Activated T-helper 9 cell treated with anti-CD3 and anti-CD28 coated beads, Interleukin-2, amount 50 U/mL, for 16 hours (primary cell): ENCODE measurements at places on chromosomes 1 and 21.
A peak's percentile ranks its signal among the peaks of the same experiment; 100 is the strongest.

GRCh38 chr1:45723248-45723930 is 27.1 kb downstream of the IPP start:
- DNase-seq, result no peak

- no peak for DNase-seq
Measured at GRCh38 chr21:37118187-37118826, 45.3 kb downstream of the TTC3 start.

DNA sequence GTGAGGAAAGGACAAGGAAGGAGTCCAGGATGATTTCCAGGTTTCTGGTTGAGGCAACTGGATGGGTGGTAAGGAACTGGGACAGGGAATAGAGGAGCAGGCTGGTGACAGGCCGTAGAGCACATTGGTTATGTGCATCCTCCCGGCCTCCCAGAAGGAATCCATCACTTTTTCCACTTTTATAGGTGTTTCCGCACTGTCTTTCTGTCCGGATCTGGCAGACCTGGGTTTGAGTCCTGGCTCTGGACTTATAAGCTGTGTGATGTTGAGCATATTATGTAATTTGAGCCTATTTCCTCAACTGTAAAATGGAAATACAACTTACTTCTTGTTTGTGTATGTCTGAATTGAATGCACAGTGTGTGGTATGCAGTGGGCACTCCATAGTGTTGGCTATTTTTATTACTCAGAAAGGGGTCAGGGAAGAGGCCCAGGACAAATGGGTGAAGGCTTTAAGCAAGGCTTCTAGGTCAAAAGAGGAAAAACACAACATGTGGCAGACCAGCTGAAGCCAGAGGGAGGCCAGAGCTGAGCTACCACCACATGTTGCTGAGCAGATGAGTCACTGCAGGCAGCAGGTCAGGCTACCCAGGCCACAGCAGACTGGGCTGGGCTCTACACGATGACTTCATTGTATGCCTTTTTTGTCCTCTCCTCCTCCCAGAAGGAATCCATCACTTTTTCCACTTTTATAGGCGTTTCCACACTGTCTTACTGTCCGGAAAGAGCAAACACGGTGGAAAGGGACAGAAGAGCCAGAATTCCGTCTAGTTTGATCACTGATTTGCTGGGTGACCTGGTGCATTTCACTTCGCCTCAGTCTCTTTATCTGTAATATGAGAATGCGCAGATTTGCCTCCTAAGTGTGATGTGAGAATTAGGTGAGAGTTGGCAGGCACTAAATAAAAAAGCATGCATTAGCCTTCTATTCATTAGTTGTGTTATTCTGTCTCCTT is 791 bp upstream of the MAST2 start:
- DNase-seq, result no peak

- DNase-seq, result no peak
Measured at GRCh38 chr1:5375481-5375880, 616.7 kb downstream of the NPHP4 start.

- DNase-seq, result no peak
Measured at GRCh38 chr1:82153272-82153629, 352.5 kb downstream of the ADGRL2 start.

- no peak for DNase-seq
Measured at GRCh38 chr1:35574125-35574654, 1.1 kb downstream of the TFAP2E start.

DNA sequence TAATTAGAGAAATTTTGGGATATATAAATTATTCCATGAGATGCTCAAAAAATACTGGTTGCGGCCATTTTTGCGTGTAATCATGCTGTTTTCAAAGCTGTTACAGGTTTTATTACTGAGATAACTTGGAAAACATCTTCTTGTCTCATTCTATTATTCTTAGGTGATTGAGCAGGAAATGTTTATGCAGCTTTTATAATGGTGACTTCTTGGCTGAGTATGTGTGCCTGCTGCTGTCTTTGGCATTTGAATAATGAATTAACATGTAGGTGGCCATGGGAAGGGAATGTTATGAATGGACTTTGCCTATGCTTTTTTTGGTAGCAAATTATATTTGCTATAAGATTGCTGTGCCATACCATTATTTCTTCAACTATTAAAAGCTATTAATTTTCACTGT is 52.5 kb downstream of the RASAL2 start:
- no peak for DNase-seq

DNA sequence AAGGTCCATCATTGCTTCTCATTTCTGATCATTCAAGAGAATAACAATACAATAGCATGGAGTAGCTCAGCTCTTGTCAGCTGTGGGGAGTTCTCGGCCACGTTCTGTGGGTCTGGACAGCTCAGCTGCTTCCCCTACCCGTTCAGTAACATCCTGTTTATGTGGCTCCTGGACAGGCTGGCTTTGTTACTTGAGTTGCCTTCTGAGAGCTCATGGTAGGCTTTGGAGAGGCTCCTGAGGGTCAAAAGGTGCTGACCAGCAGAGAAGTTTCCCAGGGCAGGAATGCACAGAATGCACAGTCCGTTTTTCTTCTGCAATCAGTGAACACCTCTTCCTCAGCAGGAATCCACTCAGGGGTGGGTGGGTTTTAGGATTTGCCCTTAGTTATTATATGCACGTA is 36.0 kb downstream of the KAZN start:
- no peak for DNase-seq

DNA sequence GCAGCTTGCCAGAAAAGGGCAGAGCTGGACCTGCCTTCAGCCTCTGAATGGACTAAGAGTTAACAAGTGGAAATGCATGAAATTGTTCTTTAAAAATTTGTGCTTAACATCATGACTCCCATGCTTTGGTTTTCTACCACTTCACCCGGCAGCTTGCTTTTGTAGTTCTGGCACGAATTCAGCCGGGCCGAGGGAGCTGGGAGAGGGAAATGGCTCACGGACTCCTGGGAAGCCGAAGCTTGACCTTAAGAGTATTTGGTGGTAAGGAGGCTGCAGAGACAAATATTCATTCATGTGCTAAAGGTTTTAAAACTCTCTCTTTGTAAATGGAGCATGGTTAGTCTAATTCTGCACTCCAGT is 17.2 kb upstream of the GFI1 start:
- no peak for DNase-seq

DNA sequence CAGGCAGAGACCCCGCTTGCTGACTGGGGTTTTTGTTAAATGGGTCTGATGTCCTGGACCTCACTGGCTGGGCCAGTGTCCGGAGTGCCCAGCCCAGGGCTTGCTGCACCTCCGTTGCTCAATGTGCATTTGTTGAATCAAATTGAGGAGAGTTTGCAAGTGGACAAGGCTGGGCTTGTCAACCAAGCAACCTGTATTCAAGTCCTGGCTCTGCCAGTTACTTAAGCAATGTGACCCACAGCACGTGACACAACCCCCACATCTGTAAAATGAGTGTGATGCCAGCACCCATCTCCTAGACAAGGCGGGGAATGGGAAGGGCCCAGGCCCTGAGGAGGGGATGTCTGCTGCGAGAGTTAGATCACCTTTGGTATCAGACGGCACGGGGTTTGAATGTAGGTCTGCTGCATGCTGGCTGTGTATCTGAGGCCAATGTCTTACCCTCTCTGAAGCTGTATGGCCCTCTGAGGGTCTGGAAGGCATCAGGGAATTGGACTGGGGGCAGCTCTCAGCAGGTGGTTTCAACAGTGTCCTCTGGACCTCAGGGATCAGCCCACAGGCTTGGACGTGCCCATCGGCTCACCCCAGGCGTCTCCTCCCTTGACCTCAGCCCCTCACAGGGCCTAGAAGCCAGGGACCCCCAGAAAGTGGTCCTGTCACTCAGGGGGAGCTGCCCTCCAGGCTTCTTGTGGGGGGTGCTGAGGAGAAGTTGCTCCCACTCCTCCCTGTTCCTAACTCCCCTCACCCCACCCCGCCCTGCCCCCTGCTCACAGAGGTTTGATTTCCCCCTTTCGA is 51.0 kb upstream of the RUNX3 start:
- DNase-seq, result no peak

DNA sequence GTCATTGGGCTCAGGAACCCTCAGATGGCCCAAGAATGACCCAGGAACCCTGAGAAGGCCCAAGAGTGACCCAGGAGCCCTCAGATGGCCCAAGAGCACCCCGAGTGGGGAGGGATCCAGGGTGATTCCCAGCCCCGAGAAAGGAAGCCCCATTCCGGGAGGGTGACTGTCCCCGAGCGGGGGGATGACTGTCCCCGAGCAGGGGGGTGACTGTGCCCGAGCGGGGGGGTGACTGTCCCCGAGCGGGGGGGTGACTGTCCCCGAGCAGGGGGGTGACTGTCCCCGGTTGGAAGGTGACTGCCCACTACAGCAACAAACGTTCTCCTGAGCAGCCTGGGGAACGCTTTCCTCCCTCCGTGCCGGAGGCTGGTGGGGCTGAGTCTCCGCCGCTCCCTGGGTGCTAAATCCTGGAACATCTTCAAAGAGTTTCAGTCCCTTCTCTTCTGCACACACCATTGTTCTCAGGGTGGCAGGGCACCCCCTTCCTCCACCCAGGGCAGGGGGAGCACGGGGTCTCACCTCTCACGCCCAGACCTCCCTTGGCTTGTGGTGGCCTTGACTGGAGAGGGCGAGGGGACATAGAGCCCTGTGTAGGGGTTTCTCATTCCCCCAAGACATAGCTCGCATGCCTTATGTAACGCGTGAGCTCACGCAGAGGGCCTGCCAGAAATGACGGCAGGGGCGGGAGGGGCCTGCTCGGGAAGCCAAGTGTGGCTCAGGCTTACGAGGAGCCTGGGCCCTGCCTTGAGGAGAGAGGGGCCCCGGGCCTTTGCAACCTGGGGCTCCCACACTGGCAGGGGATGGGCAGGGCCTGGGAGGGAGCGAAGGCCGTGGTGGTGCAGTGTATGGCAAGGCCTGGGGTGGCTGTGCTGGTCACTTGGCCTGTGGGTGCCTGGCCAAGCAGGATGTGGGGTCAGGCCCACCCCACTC is 14.3 kb upstream of the SKI start:
- no peak for DNase-seq

DNA sequence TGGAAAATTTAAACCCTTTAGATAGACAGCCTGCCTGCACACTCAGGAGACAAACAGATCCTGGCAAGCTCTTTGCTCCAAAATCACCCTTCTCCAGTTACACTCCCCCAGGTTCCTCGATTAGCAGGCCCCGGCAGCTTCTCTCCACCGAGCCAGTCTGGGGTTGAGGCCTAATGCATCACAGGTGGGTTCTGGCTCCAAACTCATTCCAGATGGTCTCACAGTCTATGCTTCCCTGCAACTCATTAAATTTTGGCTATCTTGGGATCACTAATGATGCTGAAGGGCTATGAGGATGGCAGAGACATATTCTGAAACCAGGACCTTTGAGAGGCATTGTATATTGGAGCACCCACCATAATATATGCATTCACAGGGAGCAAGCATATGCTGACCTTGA is 559.8 kb upstream of the USP24 start:
- DNase-seq, result no peak

GRCh38 chr1:115091572-115091971 is 2.3 kb upstream of the TSPAN2 start:
- no peak for DNase-seq

DNA sequence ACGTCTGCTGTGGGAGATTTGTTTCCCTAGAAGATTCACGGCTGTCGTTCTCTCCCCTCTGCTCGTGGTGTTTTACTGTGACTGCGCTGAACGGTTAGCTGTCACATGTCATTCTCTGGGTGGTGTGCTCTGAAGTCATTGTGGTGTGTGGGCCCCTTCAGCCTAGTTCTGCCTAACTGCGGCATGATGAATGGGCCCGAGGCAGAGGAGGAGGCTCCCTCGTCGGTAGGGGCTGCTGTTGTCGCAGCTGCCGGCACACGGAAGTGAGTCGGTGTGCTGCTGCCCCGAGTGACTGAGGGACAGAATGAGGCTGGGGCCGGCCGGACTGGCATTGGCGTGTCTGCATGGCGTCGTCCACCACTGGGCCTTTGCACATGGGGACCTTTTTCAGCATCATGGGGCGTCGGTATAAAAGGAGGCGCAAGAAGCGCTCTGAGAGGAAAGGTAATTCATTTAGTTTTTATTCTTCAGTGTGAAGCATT is 77.9 kb downstream of the ADARB1 start:
- peak; percentile 41 for DNase-seq

- no peak for DNase-seq
Measured at GRCh38 chr1:12407050-12407961, 177.5 kb downstream of the VPS13D start.

DNA sequence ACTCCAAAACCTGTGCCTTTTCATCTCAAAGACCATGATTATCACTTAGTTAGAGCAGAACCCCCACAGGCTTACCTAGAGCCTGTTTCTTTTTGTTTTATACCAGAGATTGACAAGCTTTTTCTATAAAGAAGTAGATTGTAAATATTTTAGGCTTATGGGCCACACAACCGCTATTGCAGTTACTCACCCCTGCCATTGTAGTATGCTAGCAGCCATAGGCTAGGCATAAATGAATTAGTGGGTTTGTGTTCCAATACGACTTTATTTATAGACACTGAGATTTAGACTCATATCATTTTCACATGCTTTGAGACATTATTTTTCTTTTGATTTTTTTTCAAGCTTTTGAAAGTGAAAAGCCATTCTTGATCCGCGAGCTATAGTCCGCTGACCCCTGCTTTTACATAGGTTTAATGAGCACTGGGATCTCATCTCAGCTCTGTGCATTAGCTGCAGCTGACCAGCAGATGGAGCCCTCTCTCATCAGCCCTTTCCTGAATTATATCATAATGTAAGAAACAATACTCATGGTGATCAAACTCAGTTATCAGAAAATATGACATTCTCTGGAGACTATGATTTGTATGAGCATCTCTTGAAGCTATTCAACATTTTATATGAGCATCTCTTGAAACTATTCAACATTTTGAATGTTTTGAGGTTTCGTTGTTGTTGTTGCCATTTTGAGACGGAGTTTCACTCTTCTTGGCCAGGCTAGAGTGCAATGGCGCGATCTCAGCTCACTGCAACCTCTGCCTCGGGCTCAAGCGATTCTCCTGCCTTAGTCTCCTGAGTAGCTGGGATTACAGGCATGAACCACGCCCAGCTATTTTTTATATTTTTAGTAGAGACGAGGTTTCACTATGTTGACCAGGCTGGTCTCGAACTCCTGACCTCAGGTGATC is 111.9 kb upstream of the L1TD1 start:
- no peak for DNase-seq

DNA sequence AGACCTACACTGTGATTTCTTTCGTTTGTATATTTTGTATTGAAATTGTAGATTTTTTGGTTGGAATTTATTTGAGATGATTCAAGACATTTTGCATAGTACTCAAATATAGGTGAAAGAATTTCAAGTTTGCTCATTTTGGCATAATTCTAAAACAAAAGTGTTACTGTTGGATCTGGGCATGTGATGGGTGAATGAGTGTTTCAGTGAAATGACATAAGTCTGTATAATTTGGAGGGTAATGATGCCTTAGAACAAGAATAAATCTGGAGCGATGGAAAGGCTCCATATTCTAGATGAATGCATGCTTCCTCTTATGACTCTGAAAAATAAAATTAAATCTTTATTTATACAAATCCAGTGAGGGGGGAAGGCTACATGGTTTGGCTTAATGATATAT is 41.0 kb downstream of the NFIA start:
- DNase-seq, result no peak

DNA sequence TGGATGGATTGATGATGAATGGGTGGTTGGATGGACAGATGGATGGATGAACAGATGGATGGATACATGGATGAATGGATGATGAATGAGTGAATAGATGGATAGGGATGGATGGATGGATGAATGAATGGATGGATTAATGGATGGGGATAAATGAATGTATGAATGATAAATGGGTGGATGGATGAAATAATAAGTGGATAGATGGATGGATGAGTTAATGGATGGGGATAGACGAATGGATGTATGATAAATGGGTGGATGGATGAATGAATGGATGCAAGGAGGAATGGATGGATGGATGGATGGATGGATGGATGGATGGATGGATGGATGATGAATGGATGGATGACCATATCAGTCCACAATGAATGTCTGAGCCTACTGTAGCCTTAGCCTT is 381.9 kb downstream of the SETD4 start:
- no peak for DNase-seq
